ENCODE measurements at places on chromosomes 6 and 20.

DNA sequence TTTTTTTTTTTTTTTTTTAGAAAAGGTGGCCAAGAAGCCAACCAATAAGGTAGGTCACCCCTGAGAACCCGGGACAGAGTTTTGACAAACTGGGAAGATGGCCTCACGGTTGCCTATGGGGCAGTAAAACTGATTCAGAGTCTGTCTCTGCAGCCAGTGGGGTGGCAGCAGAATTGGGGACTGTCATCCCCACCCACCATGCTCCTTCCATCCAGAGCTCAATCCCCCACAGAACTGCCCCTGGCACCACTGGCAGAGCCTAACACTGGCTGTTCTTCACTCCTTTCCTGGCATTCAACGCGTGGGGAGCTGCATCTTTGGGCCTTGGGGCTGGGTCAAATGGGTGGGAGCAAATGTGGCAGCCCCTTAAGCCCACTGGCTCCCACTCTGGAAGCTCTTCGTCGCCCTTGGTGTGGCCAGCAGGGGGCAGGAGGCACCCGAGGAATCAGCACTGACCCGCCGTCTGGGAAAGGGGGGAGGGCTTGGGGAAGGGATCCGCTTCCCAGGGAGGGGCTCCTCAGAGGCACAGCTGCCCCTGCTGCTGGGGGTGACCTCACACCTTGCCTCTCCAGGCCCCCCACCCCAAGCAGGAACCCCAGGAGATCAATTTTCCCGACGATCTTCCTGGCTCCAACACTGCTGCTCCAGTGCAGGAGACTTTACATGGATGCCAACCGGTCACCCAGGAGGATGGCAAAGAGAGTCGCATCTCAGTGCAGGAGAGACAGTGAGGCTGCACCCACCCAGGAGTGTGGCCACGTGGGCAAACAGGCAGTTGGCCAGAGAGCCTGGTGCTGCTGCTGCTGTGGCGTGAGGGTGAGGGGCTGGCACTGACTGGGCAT, 10.4 kb downstream of the CD40 start:
- DNase-seq: peak; percentile 52

DNA sequence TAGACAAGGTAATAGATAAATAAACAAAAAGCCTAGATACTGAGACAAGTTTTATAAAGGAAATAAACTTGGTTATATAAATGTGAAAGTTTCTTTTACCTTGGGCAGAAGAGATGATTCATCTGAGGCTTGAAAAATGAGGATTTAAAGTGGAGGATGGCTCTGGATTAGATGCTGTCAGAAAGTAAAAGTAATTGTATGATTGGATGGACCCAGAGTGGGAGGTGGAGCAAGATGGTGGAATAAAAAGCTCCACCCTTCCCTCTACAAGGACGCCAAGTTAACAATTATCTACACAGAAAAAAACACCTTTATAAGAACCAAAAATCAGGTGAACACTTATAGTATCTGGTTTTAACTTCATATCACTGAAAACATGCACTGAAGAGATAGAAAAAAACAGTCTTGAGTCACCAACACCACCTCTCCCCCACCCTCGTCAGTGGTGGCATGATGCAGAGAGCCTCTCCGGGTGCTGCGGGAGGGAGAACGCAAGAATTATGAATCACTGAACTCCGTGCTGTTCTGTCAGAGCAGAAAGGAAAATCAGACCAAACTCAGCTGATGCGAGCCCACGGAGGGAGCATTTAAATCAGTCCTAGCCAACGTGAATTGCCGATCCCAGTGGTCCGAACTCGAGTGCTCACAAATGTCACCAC, 84.7 kb upstream of the GJE1 start:
- DNase-seq: no peak

- DNase-seq: peak; percentile 21
Observed at GRCh38 chr20:43667341-43668132, 623 bp downstream of the MYBL2 start.

- no peak for DNase-seq
Observed at GRCh38 chr6:31775633-31776484, 1.3 kb downstream of the VWA7 start.

DNA sequence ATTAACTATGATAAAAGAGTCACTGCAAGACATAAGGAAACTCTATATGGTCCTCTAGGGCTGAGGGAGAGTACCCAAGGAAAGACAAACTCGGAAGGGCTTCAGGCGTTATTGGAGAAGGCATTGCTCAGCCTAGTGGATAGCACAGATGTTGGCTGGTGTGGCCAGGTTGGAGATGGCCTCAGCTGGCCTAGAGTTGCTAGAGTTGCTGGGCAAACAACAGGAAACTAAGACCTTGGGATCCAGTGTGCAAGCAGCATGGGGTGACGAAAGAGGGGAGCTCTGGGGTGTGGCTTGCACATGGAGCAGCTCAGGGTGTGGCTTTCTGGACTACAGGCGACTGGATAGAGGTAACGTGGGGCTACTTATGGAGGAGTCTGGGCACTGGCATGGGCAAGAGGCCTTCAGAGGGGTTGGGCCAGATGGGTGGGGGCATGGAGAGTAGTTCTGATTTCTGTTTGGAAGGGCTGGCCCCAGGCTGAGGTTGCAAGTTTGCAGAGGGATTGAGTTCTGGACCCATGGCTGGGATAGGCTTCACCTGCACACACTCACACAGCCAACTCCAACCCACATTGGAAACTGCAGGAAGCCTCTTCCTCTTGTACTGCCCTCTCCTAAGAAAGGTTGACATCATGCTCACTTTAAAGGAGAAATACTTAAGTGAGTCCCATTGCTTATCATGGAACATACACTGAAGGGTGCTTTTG, 5.2 kb upstream of the BPIFB6 start:
- no peak for DNase-seq

Measured in suppressor macrophage (primary cell).